Stimulated activated CD8-positive, alpha-beta memory T cell treated with anti-CD3 and anti-CD28 coated beads, Interleukin-7, amount 100 ng/mL, for 24 hours (primary cell): ENCODE measurements at places on chromosomes 2 and 18.
A peak's percentile ranks its signal among the peaks of the same experiment; 100 is the strongest.

DNA sequence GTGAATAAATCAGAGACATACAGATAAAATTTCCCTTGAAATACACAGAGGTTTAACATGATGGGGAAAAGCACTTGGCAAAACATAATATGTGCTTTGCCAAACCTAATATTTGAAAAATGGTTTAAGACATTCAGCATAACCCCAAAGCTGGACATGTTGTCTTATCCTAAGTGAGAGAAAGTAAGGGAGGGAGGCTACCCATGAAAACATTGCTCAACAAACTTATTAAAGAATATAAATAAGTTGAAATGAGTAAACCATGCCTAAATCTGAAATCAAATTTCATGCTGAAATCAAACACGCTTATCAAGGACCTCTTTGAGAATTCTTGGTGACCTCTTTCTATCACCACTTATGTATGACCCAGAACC lies 81.2 kb downstream of the ARHGAP15 start:
- DNase-seq: no peak

DNA sequence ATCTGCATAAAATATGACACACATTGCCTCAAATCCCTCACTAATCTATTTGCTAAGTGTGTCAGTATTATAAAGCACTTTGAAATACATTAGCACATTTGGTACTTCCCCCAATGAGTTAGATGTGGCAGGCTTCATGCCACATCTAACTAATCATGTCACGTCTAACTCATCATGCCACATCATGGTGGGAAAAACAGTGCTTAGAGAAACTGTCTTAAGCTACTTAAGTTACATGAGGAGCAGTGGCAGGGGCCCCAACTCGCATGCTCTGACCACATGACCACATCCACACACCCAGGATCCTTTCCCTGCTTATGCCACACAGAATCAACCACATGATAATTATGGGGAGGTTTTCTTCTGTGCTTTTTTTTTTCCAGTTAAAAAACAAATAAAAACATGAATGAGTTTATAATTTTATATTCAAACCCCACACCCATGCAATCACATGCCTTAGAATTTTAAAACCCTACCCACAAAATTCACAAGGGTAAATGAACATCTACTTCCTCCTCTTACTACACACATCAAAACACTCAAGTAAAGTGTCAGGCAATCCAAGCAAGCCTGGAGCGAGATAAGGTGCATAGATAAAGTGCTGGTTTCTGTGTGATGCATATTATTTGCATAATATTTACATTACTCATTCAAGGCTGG lies 1.6 kb downstream of the ABCA12 start:
- DNase-seq: no peak

GRCh38 chr2:118584877-118585276 lies 262.6 kb downstream of the EN1 start:
- no peak for DNase-seq

- no peak for DNase-seq
Measured at GRCh38 chr2:138267161-138267901, 234.2 kb upstream of the SPOPL start.

GRCh38 chr2:19818039-19818438 lies 83.7 kb downstream of the TTC32 start:
- no peak for DNase-seq

- DNase-seq: no peak
Measured at GRCh38 chr2:238187618-238188548, 15.6 kb downstream of the ILKAP start.

DNA sequence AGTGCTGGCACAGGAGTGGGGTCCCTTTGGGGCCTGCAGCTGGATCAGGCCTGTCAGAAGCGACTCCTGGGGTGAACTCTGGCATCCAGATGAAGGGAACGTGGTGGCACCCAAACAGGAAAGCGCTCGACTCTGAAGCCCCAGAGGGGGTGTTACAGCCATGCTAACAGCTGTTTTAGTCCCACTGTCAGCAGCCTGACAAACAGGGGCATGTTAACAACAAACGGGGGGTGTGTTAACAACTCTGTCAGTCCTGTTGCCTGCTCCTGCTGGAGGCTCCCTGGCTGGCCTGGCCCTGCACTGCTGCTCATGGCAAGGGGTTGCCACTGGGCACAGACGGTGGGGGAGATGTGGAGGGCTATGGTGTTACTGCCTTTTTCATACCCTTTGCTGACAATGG lies 2.6 kb upstream of the RNU2-63P start:
- no peak for DNase-seq

DNA sequence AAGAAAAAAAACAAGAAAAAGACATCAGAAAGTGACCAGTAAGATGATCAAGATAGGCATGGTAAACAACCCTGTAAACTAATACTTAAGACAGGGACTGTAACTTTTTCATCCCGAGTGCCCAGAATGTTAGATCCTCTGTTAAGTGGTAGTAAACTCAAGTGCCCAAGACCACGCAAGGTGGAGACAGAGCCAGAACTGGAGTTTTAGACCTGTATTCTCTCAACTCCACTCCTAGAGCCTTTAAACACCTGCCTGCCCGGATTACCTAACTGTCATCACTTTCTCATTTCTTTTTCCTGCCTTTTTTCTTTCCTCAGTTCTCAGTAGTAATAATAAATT lies 75.2 kb upstream of the CDCA7 start:
- no peak for DNase-seq

DNA sequence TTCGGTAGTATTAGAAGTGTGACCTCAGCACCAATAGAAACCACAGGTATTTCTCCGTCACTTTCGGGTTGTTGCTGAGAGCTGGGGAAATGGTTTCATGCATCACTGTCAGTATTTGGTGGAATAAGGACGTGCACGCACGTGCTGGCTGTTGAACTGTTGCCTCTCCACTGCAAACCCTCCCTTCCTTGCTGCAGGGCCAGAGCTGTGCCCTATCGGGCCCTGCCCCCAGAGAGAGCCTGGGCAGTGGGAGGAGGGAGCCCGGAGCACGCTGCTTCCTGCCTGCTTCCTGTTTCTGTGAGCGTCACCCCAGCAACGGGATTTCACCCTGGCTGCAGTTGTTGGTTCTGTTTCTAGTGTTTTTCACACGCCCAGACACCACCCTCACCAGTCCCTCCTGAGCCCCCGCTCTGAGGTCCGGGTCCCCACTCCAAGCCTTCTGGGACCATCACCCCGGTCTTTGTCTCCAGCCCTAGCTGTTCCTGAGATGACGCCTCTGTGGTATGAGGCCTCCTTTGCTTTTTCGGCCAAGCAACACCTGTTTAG lies 47.4 kb downstream of the LRRFIP1 start:
- peak; percentile 51 for DNase-seq

GRCh38 chr2:101699755-101700461 lies 2.4 kb downstream of the MAP4K4 start:
- DNase-seq: no peak

GRCh38 chr18:63099091-63099840 lies 220.3 kb downstream of the BCL2 start:
- no peak for DNase-seq

GRCh38 chr2:214481204-214481603 lies 70.3 kb downstream of the VWC2L start:
- DNase-seq: no peak

DNA sequence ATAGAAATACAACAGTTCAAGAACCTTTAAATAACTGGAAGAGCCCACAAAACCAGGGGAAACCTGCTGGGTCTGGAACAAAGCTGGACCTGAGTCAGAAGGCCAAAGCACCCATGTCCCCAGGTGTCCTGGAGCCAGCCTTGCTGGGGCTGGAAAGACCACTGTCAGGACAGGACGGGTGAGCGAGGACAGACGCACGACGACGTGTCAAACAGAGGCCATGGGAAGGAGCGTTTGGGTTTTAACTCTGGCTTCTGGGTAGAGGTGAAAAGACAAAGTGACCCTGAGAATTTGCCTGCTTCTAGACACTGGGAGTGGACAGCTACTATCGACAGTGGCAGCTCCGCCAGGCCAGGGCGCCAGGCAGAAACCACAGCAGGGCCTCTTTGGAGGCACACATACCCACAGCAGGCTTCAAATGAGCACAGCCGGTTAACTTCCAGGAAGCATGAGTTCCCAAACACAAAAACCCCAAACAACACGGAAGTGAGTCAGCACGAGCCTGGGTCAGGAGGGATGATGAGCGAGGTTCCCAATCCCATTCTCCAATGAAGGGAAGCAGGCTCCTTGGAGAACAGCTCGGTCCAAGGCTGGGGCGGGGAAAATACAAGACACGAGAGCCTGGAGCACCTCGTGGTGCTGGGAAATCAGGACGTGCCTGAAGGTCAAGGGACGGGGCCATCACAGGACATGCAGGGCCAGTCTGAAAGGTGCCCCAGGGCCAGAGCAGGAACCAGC lies 208.0 kb downstream of the TWIST2 start:
- DNase-seq: no peak

- DNase-seq: no peak
Measured at GRCh38 chr2:98484121-98484557, 39.5 kb downstream of the INPP4A start.

GRCh38 chr2:231664727-231665126 lies 43.6 kb upstream of the PTMA start:
- no peak for DNase-seq

- DNase-seq: no peak
Measured at GRCh38 chr2:11703700-11704099, 33.7 kb upstream of the NTSR2 start.

GRCh38 chr2:43240766-43241150 lies 14.4 kb upstream of the ZFP36L2 start:
- no peak for DNase-seq

- DNase-seq: no peak
Measured at GRCh38 chr18:52220062-52220591, 119.9 kb upstream of the DCC start.

- DNase-seq: no peak
Measured at GRCh38 chr2:9800975-9801726, 42.1 kb upstream of the TAF1B start.

GRCh38 chr2:149002378-149002890 lies 36.1 kb upstream of the LYPD6B start:
- DNase-seq: no peak

DNA sequence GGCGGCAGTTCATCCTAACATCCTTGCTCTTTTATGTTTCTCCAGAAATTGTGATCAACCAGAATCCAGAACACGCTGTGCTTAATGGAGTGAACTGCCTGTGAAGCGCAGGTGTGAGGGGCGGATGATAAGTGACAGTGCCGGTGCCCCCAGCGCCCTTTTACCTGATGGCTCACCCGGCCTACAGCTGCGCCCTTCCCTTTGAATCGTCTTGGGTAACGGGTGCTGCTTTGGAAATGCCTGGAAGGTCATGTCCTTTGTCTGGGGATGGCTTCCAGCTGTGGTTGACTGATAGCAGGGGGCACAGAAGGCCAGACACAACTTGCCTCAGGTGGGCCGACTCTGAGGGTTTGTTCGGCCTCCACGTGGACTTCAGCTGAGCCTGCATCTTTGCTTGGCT lies 119.4 kb downstream of the LPIN1 start:
- DNase-seq: no peak

DNA sequence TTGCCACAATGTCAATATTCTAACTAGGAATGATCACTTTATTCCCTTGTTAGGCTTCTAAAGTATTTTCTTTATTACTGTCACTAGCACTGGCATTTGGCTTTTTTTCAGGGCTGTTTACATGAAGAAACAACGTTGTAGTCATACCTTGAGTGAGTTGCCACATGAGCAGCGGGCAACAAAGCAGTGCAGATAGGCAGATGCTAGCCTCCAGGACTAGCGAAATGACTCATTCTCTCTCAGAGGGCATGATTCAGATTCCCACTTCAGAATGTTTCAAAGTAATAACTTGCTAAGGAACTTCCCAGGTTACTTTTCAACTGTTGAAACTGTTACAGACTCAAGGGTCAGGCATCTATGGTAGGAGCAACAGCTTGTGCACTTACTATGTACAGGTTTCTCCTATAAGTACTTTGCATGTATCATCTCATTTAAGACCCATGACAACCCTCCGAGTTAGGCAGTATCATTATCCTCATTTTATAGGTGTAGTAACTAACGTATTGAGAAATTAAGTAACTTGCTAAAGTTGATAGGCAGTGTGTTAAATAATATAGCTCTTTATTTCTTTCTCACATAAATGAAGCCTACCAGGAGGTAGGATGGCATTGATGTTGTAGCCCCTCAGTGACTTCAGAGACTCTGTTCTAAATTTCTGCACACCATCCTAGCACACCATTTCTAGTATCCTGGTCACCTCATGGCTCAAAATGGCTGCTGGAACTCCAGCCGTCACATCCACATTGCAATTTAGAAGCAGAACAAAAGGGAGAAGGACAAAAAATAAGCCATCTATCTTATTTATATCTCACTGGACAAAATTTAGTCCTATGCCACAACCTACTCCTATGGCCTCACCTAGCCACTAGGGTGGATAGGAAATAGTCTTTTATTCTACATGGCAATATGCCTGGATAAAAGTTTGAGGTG lies 83.3 kb downstream of the ICOS start:
- no peak for DNase-seq

- DNase-seq: no peak
Measured at GRCh38 chr2:209974576-209974975, 27.9 kb upstream of the RPE start.

DNA sequence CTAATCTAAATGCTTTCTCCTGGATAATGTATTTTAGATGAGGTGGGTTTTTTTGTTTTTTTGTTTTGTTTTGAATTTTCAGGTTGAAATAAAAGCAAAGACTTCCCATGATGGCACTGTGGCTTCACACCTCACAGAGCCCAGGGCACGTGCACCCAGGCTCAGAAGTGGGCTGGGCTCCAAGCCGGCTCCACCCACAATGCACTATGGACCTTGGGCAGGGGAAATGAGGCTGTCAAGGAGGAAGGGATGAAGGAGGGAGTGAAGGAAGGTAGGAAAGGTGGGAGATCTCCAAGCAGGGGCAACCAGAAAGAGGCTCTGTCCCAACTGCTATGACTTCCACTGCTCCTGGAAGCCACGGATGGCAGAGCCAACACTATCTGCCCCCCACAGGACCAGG lies 60.4 kb downstream of the BIN1 start:
- no peak for DNase-seq

DNA sequence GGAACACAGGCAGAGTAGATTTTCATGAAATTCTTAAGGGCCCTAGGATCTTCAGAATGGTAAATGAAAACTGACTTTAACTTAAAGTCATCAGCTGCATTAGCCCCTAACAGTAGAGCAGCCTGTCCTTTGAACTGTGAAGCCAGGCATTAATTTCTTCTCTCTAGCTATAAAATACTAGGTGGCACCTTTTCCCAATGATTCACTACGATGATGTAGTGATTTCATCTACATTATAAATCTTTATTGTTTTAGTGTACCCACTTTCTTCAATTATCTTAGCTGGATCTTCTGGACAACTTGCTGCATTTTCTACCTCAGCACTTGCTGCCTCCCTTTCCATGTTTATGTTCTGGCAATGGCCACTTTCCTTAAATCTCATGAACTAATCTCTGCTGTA lies 290.5 kb downstream of the NOL4 start:
- DNase-seq: no peak

DNA sequence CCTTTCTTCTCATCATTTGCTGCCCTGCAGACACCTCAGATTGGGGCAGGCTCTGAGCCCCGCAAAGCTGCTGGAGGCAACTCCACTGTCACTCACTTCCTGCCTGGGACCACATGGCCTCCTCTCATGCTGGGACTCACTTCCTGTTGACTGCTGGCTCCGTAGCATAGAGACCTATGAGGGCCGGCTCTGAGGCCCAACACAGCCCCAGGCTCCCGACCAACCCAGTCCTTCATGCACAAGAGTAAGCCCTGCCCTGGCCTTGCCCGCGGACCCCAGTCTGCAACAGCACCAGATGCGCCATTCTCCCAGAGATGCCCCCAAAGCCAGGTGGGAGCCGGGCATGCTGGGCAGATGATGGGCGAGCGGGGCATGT lies 55.7 kb downstream of the DNMT3A start:
- no peak for DNase-seq

GRCh38 chr2:216690456-216690852 lies 4.9 kb downstream of the IGFBP5 start:
- no peak for DNase-seq
